ENCODE measurements at places on chromosomes 3 and 15. TPM values are rescaled to one million over a fixed set of nuclear protein-coding genes. Genes with fewer than 3 reads are reported as not detected.

The MKRN3 gene
- polyA plus RNA-seq = 1.6 TPM

The CDC25A gene
- polyA plus RNA-seq = 11.6 TPM

- DNase-seq = no peak
Observed at GRCh38 chr15:77201665-77202064, 130.8 kb upstream of the TSPAN3 start.

The CCDC39 gene
- polyA plus RNA-seq = 5.3 TPM

DNA sequence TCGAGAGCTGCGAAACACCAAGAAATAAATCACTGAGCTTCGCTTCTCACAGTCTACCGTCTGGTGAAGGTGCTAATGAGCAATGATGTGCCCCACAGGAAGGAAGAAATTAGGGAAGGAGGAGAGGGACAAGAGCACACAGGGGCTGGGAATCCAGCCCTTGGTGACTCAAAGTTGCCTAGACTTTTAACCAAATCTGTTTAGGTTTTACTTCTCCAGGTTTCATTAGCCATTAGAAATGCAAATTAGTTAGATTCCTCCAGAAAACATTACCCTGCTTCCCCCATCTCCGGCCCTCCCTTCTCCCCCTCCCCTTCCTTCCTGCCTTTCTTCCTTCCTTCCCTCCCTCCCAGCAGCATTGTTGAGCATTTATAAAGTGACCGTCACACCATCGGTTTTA, 59.3 kb upstream of the UBE2E1 start:
- no peak for DNase-seq

The HGD gene
- polyA plus RNA-seq = 71.6 TPM

All from right renal pelvis (tissue), 4 donors.